ENCODE measurements at places on chromosomes 11 and 22. TPM values are rescaled to one million over a fixed set of nuclear protein-coding genes. Genes with fewer than 3 reads are reported as not detected.

Gene LMO2
- total RNA-seq, result 0.51 TPM

Gene SEPTIN3
- total RNA-seq, result 0.38 TPM

Gene TSPAN18
- total RNA-seq, result 0.38 TPM

Gene SGSM1
- total RNA-seq, result under 0.01 TPM

Gene TNRC6B
- total RNA-seq, result 10.8 TPM

Gene OR56A1
- not detected for total RNA-seq

Gene MMP8
- not detected for total RNA-seq

Gene TMEM121B
- 0.33 TPM for total RNA-seq

Gene PMM1
- total RNA-seq, result 50.5 TPM

Gene P4HA3
- 3.9 TPM for total RNA-seq

Gene FAM83F
- 0.16 TPM for total RNA-seq

Gene LRRC75B
- 34.5 TPM for total RNA-seq

Gene POU2AF2
- not detected for total RNA-seq

Gene RAB36
- 4.7 TPM for total RNA-seq

Gene HSPB2
- 1.0 TPM for total RNA-seq

Gene ART5
- 3.0 TPM for total RNA-seq

Gene GAL3ST1
- 5.7 TPM for total RNA-seq

Gene SLC22A25
- total RNA-seq, result not detected

Gene MYRF
- 93.3 TPM for total RNA-seq

Gene MIAT
- 2.3 TPM for total RNA-seq

Gene FJX1
- 35.0 TPM for total RNA-seq

Gene APOA4
- not detected for total RNA-seq

Gene OR56B1
- not detected for total RNA-seq

Gene SMC1B
- not detected for total RNA-seq

Gene POLR3H
- total RNA-seq, result 18.1 TPM

Gene OAF
- total RNA-seq, result 23.0 TPM

Gene MUC5B
- total RNA-seq, result not detected

Gene P2RX3
- not detected for total RNA-seq

Measured in mesangial cell (primary cell).